Osteoblast (primary cell): ENCODE measurements at places on chromosomes 5 and 9. TPM values are rescaled to one million over a fixed set of nuclear protein-coding genes. Genes with fewer than 3 reads are reported as not detected.

GRCh38 chr5:50441493-50441955 lies 436 bp upstream of the EMB start:
- peak; percentile 13 for DNase-seq

DNA sequence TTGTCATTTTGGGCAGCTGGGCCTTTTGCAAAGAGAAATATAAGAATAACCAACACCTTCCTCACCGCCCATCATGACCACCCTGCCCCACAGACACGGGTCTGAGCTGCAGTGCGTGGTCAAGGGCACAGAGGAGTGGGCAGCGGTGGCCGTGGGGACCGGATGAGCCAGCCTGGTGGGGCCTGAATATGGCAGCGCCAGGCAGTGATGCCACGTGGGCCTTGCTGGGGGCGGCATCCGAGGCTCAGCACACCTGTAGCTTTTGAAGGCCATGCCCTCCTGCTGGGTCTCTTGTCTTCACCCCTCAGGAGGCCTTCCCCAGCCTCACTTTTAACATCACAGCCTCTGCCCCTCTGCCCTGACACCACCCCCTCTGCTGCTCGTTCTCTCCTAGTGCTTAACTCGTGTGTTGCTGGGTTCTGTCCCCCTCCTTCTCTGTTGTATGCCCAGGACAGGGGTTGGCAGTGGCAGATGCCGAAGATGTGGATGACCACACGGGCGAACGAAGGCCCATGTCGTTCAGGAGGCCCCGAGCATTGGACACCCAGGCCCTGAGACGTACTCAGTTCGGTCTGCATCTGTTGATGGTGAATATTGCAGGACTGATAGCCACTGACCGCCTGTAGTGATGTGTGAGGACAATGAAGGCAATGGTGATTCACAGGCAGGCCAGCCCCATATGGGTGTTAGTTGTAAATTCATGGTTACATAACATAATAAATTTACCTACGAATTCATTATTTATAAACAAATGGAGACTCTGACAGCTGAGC lies 46.0 kb downstream of the AHRR start:
- DNase-seq, result peak; percentile 86

GRCh38 chr5:135934939-135935338 lies 19.8 kb downstream of the LECT2 start:
- DNase-seq, result peak; percentile 73

DNA sequence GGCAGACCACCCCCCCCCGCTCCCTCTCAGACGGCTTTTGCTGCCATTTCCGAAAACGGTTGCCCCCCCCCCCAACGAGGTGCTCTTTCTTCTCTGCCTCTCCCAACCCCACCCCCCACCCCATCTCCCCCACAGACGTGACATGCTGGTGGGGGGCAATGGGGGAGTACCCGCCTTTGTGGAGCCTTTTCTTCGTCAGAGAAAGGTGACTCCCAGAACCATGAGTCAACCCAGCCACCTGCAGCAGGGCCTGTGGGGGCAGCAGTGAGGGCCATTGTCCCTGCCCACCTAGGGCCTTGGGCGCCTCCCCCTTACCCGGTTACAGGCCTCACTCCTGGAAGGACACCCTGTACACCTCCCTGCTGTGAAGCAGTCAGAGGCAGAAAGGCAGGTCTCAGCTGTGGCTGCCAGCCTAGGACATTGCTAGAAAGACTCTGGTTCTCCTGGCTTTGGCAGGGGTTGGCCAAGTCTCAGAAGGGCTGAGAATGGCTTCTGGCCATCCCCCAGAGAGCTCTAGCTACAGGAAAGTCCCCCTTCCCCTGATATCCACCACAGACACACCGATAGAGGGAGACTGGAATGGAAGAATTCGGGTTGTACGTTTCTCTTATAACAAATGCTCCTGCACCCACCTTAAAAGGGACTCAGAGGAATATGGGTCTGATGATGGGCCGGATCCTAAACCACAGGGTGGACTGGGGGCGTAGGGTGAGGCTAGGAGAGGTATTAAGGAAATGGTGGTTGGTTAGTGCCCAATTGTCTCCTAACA lies 2.2 kb downstream of the DNAJB5 start:
- DNase-seq, result peak; percentile 91

GRCh38 chr5:42908086-42908485 lies 96.4 kb upstream of the SELENOP start:
- no peak for DNase-seq

- no peak for DNase-seq
These were observed 103.1 kb downstream of the PAX5 start for GRCh38 chr9:36930941-36931340.

GRCh38 chr5:180120237-180121101 lies 48.9 kb upstream of the RNF130 start:
- peak; percentile 70 for DNase-seq

The ROR2 gene
- 13.8 and 28.3 TPM in 2 replicates for total RNA-seq
